ENCODE measurements at places on chromosomes 5 and 9.
A peak's percentile ranks its signal among the peaks of the same experiment; 100 is the strongest.

DNA sequence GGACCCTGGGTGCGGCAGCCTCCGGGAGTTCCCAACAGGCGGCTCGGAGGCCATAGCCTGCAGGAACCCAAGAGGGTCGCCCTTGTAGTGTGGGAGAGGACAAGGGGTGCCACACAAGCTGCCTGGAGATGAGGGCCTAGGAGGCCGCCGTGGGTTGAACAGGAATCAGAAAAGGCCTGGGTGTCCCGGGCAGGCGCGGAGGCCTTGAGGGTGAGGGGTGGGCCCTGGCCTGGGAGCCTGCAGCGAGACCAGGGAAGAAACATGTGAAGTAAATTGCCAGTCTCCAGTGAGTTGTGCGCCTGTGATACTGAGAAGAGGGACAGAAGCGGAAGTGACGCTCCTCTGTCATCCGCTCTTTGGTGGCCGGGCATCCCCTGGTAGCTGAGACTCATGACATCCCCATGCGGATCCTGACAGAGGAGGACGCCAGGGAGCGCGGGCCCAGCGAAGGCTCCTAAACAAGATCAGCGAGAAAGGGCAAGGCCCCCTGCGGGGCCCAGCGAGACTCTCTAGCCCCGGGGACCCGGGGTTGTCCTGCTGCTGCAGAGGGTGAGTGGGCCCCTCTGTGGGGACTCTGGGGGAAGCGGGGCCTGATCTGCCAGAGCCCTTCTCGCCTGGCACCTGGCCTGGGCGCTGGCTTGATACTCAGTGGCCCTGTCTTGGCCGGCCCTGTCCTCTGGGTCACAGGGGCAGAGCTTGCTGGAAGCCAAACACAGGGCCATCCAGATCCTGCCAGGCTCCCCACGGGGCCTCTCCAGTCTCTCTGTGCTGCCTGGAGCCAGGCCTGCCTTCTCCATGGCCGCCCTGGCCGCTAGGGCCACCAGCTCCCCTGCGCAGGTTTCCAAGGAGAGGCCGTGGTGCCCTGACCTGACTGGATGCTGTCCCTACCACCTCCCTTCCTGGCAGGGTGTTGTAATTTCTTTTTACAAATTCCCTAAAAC, 788.4 kb downstream of the TLE4 start:
- DNase-seq: no peak

DNA sequence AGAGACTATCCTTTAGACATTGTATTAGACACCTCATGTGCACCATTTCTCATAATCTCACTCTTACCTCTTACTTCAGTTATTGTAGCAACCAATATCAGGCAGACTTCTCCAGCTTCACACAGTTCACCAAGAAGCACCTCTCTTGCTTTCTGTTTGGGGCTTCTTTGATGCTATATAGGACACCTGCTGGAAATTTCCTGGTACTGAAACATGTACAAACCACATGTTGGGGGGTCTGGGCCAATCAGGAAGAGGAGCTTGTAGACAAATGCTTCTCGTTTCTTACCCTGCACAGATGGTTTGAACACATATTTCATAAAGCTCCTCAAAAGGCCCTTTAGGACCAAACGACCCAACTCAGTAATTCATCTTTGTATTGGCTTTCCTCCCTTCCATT, 212.1 kb downstream of the IZUMO3 start:
- DNase-seq: no peak

DNA sequence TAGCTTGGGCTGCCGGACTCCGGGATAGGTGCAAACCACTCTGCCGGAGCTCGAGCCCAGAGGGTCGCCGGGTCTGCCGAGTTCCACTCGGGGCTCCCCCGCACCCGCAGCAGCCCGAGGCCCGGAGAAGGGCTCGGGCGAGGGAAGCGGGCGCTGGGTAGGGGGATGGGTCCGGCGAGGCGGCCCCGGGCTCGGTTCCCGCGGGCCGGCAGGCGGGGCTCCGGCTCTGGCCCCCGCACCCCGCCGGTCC, 507 bp downstream of the RICTOR start:
- DNase-seq: peak; percentile 30

DNA sequence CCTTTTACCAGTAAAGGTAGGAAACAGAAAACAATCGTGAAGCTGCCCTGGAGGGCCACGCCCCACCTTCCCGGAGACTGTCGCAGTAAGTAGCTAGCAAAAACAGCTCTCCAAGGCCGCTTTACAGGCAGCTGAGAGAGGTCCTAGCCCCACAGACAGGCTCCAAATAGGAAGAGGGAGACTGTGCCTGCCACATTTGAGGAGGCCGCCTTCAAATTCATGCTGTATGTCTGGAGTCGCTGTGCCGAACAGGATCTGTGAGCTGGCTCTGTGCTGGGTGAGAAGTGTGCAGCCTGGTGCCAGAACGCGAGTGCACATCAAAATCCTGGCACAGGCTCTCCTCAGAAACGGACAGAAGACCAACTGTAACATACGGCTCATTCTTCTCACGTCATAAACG, 582.2 kb downstream of the CETN3 start:
- no peak for DNase-seq

DNA sequence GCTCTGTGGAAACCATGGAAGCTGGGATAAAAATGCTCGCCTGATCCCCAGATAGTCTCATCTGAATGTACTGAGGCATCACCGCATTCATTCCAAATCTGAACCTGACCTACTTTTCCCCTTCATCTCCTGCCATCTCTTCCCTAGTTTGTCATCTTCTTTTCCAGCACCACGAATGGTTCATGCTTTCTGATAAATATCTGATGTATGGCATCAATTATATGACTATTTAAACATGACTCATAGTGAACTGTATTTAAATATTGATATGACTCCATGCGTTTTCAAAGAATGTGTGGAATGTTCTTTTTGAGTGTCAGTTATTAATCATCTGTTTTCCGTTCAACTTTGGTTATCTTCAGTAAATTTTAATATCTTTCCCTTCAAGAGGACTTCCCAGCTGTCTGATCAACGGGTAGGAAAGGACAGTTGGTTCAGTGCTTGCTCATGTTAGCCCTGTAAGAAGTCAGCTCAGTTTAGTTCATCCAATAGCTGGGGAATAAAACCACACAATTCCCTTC, 21.1 kb downstream of the BASP1 start:
- no peak for DNase-seq

DNA sequence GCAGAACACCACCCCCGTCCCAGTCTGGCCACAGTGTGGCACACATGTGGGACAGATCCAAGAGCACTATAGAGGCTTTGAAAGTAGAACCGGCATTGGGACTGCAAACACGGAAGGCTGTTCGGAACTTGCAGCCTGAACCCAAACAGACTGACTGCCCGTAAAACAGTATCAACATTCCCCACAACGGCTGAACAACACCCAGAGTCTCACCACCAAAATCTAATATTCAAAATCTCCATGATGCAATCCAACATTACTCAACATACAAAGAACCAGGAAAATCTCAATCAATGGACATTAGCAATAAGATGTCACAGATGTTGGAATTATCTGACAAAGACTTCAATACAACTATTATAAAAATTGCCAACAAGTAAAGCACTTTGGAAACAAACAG, 82.3 kb downstream of the ROR2 start:
- DNase-seq: no peak
